Pericardium fibroblast (primary cell): ENCODE measurements at places on chromosomes 11 and 22. TPM values are rescaled to one million over a fixed set of nuclear protein-coding genes. Genes with fewer than 3 reads are reported as not detected.

Gene RASD2
- total RNA-seq: under 0.01 TPM in 1 of 2 replicates, not detected in the other

Gene HORMAD2
- not detected in 2 replicates for total RNA-seq

Gene MUC15
- not detected in 2 replicates for total RNA-seq

Gene SOX6
- 0.09 and 0.47 TPM in 2 replicates for total RNA-seq

Gene CCDC15
- total RNA-seq: 1.0 and 1.1 TPM in 2 replicates

Gene FAM89B
- 63.5 and 65.5 TPM in 2 replicates for total RNA-seq

Gene MRGPRF
- 24.3 and 39.7 TPM in 2 replicates for total RNA-seq

Gene SHISA8
- total RNA-seq: not detected in 2 replicates

Gene KIF18A
- total RNA-seq: 0.17 and 0.47 TPM in 2 replicates

Gene GLYAT
- not detected in 2 replicates for total RNA-seq

Gene IGSF9B
- total RNA-seq: 0.51 and 1.6 TPM in 2 replicates

Gene ANGPTL5
- total RNA-seq: not detected in 2 replicates

Gene PDGFD
- total RNA-seq: 42.9 and 92.0 TPM in 2 replicates

Gene MISFA
- not detected in 2 replicates for total RNA-seq

Gene PHF21B
- total RNA-seq: not detected in 2 replicates

Gene CWF19L2
- total RNA-seq: 4.4 and 4.8 TPM in 2 replicates
